ENCODE measurements at places on chromosomes 6 and 20.

- DNase-seq = no peak
These were observed 482.9 kb downstream of the GRIK2 start for GRCh38 chr6:101876431-101876830.

DNA sequence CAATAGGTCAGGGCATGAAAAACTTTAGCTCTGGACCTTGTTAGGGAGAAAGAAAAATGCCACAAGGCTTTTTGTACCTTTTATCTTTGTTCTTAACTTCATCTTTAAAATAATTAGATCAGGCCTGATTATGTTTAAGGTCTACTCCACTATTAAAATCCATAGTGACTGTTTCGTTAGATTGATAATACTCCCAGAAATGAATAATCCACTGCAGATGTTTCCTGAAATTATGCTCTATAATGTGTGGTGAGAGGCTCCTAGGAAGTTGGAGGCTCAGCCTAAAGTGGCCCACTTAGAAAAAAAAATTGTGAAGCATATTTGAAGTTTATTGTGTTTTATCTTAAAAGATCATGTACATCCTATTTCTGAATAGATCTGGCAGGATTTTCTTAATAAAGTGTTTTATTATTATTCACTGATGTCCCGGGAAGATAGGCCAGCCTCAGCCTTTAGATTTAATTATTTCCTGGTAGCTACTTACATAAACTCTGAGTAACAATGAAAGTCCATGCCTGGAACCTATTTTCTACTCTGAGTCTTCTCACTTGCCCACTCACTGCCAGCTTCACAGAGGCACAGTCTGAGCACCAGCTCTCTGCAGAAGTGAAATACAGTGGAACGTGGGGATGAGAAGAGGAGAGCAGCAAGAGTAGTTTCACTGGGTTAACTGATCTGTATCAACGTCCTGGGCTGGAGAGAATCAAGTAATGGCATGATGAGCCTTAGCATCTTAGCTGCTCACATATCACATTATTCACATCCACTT is 126.8 kb upstream of the TMEM170B start:
- DNase-seq = no peak

DNA sequence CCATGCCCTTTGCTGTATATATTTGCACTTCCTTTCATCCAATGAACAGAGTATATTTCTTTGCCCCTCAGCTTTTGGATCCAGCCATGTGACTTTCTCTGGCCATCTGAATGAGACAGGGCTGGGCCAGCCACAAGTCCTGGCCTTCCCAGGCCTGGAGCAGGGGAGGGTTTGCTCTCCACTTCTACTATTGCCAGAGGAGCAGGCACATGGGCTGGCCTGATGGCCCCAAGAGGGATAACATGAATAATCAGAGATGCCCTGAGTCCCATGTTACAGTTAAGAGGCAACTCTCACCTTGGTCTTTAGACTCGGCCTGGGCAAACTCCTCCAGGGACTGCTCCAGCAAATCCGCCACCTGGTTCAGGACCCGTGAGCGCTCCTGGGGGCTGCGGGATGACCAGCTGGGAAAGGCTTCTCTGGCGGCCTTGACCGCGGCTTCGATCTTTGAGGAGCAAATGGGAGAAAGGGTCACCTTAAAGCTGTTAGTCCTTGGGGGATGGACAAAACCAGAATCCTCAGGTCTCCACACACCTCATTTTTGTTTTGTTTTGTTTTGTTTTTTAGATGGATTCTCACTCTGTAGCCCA is 6.3 kb downstream of the ALDH8A1 start:
- no peak for DNase-seq

GRCh38 chr20:56796345-56796744 is 167.2 kb downstream of the TFAP2C start:
- no peak for DNase-seq

- no peak for DNase-seq
These were observed 1.5 kb upstream of the SLC22A1 start for GRCh38 chr6:160120087-160120486.

DNA sequence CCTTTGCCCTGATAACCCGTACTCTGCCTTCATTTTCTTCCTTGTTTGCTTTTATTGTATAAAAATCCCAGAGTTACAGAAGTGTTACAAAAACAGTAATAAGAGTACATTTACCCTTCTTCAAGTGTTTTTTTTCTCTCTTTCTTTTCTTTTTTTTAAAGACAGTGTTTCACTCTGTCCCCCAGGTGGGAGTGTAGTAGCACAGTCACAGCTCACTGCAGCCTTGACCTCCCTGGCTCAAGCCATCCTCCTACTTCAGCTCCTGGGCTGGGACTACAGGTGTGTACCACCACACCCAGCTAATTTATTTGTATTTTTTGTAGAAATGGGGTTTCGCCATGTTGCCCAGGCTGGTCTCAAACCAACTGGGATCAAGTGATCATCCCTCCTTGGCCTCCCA is 402.7 kb downstream of the CDKAL1 start:
- DNase-seq = no peak

DNA sequence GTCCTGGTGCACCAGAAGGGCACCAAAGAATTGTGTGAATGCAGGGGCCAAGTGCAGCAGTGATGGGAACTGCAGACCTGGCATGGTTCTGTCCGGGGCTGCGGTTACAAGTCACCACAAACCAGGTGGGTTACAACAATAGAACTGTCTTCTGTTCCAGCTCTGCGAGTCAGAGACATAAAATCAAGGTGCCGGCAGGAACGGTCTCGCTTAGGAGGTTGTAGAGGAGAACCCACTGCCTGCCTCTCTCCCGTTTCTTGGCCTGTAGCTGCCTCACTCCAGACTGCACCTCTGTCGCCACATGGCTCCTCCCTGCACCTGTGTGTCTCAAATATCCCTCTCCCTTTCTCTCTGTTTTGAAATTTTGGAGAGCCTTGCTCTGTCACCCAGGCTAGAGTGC is 143.3 kb downstream of the TAF4 start:
- no peak for DNase-seq

- no peak for DNase-seq
These were observed 22.3 kb upstream of the LAMP5 start for GRCh38 chr20:9492067-9492466.

DNA sequence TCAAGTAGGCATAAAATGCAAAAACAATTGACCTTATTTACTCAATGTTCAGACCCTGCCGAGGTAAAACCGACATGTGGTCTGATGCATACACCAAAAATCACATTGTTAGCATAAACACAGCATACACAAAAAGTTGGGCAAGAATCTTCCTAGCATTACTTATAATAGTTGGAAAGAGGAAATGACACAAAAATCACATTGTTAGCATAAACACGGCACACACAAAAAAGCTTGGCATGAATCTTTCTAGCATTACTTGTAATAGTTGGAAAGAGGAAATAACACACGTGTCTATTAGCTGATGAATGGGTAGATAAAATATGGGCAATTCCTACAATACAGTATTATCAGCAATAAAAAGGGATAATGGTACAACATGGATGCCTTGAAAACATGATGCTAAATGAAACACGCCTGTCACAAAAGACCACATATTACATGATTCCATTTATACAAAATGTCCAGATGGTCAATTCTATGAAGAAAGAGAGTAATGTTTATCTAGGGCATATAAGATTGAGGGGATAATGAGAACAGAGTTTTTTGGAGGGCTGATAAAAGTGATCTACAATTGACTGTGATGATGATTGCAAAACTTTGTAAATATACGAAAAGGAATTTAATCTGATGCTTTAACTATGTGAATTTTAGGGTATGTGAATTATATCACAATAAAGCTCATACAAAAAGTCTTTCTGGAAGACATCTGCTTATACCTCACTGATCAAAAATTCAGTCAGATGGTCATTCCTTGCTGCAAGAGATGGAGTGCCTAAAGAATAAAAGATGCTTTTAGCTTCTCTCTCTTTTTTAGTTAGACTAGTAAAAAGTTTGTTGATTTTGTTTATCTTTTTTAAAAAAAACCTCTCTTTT is 1019.5 kb upstream of the CITED2 start:
- DNase-seq = no peak

- DNase-seq = no peak
These were observed 201.1 kb downstream of the ZFAND3 start for GRCh38 chr6:38020593-38020992.

DNA sequence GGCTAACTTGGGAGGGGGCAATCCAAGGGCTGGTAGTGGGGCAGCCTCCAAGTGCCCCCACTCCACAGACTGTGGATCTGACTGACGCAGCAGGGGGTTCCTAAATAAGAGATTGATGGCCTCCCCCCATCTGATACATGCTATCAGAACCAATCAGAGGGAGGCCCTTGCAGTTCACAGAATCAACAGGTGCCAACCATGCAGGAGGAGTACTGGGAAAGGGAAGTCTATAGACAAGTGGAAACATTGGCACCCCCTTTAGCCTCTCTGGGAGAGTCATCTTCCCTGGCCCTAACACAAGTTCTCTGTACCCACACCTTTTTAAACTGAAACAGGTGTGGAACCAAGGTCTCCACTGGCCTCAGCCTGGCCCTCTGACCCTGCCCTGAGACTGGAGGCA is 145.8 kb downstream of the OR2B2 start:
- no peak for DNase-seq

DNA sequence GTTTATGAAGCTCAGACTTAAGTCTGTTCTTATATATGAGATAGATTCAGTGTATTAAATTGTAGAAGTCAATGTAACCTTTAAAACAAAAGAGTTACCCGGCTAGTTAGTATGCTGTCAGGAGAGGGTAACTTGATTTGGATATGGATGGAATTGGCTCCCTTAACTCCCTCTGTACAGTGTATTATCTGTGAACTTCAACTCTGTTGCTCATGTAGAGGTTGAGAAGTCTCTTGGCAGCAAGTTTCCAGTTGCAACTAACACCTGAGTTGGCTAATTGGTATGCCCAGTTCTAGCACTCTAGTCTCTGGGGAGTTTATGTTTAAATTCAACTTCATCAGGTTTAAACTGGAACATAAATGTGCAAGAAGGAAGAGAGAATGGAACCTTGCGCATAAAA is 111.0 kb downstream of the NCOA3 start:
- DNase-seq = no peak

DNA sequence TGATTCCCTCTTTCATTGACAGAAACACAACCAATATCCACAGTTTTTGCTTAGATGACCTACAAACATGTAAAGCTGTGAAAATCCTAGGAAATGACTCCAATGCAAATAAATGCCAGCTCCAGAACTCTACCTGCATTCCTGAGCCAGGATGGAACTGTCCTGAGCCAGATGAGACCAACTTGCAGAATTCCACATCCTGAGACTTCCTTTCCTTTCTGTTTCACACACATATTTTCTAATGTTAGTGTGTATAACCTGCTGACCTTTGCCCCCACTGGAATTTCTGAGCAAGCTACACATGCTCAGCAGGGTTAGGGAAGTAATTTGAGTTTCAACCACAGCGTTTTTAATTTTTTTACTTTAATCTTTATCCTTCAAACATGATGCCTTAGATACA is 69.6 kb upstream of the ADGRF1 start:
- no peak for DNase-seq

- DNase-seq = no peak
These were observed 80.6 kb downstream of the ATG5 start for GRCh38 chr6:106244931-106245330.

GRCh38 chr20:4573564-4574355 is 147.9 kb upstream of the PRND start:
- no peak for DNase-seq

DNA sequence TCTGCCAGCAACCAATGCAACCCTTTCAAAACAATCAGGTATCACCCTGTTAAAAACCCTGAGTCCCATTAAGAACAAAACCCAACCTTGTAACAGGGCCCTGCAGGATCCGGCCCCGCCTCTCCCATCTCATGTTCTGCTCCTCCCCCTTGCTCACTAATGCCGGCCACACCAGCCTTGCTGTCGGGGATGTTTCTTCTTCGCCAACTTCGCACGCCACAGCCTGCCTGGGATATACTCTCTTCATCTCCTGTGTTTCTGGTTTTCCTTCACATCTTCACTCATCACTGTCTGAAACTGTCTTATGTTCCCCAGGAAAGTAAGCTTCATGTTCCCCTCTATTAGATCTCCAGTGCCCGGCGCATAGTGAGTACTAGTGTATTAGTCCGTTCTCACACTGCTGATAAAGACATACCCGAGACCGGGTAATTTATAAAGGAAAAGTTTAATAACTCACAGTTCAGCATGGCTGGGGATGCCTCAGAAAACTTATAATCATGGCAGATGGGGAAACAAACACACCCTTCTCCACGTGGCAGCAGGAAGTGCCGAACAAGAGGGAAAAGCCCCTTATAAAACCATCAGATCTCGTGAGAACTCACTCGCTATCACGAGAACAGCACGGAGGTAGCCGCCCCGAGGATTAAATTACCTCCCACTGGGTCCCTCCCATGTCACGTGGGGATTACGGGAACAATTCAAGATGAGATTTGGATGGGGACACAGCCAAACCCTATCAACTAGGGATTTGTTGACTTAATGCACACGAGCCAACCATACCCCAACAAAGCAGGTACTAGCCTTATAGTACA is 5.1 kb downstream of the TP53RK start:
- no peak for DNase-seq

DNA sequence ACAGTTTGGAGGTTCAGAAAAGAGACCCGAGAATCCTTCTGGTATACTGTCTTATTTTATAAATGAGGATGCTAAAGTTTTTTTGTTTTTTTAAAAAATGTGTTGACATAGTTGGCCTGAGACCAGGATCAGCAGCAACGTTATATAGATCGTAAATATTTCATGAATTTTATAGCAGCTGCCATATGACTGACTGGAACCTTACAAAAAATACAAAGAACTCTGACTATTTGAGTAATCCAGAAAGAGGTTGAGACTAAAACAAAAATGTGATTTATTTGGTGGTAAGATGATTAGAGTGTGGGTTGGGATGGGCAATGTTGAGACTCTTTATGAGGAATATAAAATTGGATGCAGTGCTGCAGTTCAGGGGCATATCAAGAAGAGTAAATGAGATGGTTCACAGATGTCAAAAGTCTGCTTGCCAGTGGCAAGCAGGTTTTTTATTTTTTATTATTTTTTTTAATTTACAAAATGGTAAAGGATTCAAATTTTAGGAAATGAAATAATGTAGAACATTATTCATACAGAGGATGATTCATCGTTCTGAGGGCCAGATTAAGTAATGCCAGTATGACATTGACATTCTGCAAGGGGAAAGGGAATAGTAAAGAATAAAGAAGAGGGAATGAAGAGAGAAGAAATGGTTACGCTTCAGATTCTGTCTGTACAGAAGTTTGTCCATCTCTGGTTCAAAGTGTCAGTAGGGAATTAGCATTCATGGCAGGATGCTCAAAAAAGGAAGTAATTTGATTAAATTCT is 58.5 kb downstream of the SCAF8 start:
- no peak for DNase-seq

GRCh38 chr20:63035603-63036185 is 28.9 kb upstream of the BHLHE23 start:
- no peak for DNase-seq

All from activated naive CD4-positive, alpha-beta T cell (primary cell).